CD4-positive, CD25-positive, alpha-beta regulatory T cell (primary cell): ENCODE measurements at places on chromosomes 12 and 14.

DNA sequence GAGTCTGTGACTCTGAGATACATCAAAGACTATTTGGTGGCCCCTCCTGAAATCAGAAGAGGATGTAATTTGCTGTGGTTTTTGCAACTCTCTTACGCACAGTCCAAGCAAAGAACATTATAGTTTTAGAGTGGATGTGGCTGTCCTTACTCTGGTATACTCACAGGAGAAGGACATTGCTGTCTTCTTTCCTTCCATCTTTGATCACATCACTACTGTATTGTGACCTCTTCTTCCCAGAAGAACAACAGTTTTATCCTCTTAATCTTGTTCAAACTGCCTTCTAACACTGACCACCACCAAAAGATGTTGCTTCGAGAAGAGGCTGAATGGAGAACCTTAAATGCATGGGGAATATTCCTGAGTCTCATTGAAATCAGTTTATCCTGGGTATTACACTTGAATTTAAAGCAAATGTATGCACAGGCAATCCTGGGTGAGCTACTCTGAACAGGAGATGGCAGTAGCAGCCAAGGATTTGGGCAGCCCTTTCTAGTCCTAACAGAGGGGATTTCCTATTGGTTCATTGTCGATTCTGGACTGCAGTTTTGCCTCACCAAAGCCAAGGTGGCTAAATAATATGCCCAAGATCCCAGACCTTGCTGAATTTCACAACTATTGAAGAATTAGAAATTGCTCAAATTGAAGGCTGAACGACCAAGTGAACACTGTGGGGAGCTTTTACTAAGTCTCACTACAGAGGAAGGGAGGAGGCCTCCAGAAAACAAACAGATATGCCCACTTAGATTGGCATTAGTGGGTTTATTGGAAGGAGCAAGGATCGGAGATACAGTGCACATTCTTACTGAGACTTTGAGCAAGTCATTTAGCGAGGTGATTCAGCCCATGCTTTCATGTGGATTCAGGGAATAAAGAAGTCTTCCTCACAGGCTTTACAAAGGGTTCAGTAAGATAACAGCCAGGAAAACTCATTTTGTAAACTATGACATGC is 282.8 kb downstream of the PAWR start:
- DNase-seq: no peak

- DNase-seq: no peak
These were observed 5.6 kb downstream of the OR10P1 start for GRCh38 chr12:55642267-55642666.

GRCh38 chr12:96236221-96236822 is 42.1 kb downstream of the ELK3 start:
- DNase-seq: no peak

DNA sequence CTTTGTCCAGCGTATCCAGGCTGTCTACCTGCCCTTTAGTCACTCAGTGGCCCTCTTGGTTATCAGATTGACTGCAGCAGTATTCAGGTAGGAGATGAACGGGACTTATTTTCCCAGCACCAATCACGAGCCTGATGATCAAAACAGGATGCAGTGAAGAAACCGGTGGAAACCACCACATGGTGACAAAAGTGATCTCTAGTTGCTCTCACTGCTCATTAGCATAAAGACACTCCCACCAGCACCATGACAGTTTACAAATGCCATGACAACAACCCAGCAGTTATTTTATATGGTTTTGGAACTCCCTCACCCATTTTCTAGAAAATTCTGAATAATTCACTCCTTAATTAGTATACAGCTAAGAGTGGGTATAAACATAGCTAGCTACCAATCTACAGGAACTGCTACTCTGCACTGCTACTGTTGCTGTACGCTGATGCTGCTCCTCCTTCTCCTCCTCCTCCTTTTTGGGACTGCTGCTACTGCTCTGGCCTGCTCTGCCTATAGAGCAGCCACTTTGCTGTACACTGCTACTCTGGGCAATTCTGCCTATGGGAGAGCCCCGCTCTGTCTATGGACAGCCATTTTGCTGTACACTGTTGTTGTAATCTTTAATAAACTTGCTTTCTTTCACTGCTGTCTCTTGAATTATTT is 142.5 kb upstream of the SSTR1 start:
- peak; percentile 88 for DNase-seq
